Stimulated activated CD8-positive, alpha-beta memory T cell treated with anti-CD3 and anti-CD28 coated beads, Interleukin-4, amount 100 ng/mL, for 4 hours (primary cell): ENCODE measurements at places on chromosomes 7 and 10.
A peak's percentile ranks its signal among the peaks of the same experiment; 100 is the strongest.

GRCh38 chr7:90692947-90693346 lies 96.8 kb downstream of the CDK14 start:
- DNase-seq: no peak

GRCh38 chr7:120819861-120820260 lies 38.1 kb downstream of the TSPAN12 start:
- no peak for DNase-seq

DNA sequence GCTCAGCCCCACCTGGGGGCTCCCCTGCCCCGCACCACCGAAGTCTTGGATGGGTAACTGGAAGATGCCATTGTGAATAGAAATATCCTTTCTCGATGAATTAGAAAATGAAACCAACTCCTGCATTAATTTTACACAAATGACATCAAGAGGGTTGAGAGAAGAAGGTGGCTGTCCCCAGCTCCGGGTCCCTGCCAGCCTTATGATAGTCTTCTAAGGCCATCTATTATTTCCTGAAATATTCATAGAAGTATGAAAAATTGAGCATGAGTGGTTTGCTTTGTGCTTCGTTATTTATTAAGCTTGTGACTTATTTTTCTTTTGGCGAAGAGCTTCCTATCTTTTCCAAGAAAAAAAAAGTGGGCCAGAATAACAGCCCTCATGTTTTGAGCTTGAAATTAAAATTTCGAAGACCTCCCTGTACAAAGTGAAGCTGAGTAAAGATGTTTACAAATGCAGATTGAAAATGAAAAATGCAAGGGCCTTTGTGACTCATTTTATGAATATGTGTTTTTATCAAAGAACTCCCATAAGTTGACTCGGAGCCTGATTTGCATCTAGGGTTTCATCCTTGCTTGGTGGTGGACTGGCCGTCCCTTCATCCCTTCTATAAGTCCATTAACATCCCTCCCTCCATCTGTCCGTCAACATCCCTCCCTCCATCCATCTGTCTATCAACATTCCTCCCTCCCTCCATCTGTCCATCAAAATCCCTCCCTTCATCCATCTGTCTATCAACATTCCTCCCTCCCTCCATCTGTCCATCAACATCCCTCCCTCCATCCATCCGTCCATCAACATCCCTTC lies 20.5 kb upstream of the CFAP46 start:
- no peak for DNase-seq

- no peak for DNase-seq
These were observed 112.5 kb downstream of the WNT2 start for GRCh38 chr7:117210397-117210796.

- DNase-seq: no peak
These were observed 219.0 kb downstream of the CCDC3 start for GRCh38 chr10:12782537-12782936.

- no peak for DNase-seq
These were observed 58.0 kb downstream of the IPMK start for GRCh38 chr10:58209669-58210068.

DNA sequence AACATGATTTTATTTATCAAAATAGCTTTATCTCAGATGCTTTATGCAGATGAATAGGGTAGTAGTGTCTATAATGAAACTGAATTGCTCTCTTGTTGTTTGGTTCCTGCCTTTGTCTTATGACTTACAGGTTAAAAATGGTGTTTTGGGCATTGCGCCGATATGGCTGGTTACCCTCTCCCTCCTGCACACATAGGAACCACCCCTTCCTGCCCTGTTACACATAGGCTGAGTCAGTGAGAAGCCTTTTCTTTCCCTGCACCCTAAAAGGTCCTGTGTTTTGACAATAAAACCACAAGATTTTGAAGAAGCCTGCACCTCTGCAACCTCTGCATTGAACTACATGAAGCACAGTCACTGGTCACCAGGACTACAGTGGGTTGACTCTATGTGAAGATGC lies 655.8 kb upstream of the ANKRD30A start:
- DNase-seq: no peak

DNA sequence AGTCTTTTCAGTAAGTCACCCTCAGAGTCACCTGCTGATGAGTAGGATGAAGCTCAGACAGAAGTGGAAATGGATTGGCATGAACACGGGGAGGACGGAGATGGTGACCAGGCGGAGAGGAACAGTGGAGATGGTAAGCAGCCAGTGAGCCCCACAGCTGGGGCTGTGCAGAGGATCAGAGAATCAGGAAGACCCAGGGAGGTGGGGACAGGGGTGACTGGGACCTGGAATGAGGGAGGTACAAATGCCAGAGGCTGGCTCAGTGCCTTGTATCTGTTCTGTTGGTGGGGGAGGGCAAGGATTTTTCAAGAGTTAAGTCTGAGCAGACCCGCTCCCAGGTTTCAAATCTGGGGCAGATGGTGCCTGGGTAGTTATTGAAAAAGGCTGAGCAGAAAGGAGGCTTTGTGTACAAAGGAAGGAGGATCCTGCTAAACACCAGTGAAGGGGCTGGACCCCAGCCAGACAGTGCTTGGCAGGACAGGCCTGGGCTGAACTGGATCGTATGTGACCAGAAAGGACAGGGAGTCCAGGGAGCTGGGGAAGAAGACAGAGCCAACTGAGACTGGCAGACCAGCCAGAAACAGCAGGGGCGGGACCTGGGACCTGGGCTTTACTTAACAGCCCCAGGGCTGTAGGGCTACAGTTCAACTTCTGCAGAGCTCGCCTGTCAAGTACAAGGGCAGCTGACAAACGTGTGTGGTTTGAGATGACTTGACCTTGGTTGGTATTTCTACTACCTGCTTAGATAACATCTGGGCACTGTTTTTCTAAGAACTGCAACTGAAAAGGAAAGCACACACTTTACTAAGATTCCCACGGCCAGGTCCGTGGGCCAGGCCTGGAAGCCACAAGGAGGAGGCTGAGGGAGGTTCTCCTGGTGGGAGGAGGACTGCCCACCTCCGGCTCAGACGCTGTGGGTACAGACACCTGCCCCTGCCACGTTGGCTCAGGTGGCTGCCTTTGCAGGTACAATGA lies 13.2 kb upstream of the FRMPD2 start:
- DNase-seq: no peak

DNA sequence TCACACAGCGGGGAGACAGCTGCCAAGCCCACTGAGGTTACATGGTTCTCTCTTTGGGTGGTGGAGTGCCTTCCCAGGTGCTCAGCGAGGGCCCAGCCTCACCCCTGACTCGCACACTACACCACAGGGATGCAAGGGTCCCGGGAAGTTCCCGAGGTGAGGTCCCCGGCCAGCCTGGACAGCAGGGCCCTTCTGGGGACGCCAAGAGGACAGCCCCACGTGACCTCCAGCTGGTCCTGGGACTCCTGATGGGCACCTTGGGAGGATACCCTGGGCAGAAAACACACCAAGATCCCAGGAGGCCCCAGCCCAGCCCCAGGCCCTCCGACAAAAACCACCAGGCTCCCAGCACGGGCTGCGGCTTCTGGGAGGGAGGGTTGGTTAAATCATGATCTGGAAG lies 8.3 kb downstream of the MICALL2 start:
- DNase-seq: no peak

GRCh38 chr7:132499065-132499464 lies 77.2 kb downstream of the PLXNA4 start:
- DNase-seq: no peak

DNA sequence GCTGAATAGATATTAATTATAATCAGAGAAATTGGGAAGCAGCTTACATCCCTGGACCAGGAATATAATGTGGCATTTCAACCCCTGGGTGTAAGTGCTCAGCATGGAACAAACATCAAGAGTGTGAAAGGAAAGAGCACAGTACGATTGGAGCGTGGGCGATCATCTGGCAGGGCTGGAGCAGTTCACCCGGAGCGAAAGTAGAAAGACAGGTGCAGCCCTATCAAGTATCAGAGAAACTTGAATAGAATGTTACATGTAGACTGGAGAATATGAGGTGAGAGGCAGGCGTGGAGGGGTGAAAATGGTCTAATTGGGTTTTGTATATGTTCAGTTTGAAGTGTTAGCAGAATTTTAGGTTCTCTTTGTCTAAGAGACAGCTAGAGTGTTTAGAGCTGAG lies 303.0 kb downstream of the MDFIC start:
- no peak for DNase-seq

- no peak for DNase-seq
These were observed 34.1 kb downstream of the LRRC20 start for GRCh38 chr10:70348228-70348850.

DNA sequence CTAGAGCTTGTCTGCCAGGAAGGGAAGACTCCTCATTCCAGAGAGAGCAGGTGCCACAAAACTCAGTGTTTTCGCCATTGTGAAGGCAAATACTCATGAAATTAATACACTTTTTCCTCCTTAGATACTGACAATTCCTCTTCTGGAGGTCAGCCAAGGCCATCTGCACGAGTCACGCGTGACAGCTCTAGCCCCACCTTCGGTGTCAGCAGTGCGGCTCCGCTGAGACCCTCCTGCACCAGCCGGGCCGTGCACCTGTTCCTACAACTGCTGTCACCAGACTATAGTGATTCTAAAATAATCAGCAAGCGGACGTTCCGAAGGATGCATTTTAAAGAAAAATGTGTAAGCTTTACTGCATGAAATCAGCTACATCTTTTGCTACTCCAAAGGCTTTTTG lies 127.7 kb downstream of the DIP2C start:
- DNase-seq: no peak

DNA sequence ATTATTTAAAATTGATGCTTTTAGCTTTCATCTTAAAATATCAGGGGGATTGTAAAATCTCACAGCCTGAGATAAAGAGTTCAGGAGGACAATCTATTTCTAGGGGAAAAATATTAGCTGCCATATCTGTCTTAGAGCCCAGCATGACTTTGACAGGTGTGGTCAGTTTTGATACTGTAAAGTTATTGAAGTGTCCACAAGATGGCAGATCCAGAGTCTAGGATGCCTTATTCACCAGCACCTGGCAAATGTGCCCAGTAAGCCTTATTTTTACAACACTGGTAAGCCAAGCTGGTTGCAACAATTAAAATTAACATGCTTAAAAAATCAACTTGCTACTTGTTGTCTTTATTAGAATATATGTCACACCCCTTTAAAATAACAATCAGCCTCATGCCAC lies 579.3 kb downstream of the SH2D4B start:
- DNase-seq: no peak

- no peak for DNase-seq
These were observed 7.1 kb downstream of the ZSCAN25 start for GRCh38 chr7:99623702-99624447.

DNA sequence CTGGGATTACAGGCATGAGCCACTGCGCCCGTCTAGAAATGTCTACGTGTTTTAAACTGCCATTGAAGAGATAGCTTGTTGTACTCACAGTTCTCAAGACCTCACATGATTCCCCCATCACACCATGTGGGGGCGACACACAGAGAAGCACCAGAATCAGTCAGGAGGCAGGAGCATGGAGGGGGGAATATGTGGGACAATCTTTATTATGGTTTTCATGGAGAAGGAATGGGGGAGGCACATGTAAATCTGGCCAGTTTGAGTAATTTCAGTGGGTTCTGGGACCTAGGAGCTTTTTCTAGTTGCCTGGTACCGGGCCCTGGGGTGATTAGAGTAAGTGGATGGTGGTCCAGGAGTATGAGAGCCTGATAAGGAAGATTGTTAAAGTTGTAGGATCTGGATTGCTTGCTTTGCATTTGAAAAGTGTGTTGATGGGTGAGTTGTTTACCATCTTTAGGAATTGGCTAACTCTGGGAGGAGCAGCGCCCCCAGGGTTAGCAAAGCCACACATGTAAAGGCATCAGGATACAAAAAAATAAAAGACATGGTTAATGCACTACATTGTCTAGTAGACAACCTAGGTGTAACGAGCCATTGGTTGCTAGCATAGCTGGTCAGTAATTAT lies 85.4 kb upstream of the SLC13A1 start:
- DNase-seq: no peak

- peak; percentile 46 for DNase-seq
These were observed at the start of gene MIOS for GRCh38 chr7:7566651-7567611. Gene MIOS (plus strand): TSS chr7:7566884. CDS start chr7:7572476, 5,592 bp downstream.

DNA sequence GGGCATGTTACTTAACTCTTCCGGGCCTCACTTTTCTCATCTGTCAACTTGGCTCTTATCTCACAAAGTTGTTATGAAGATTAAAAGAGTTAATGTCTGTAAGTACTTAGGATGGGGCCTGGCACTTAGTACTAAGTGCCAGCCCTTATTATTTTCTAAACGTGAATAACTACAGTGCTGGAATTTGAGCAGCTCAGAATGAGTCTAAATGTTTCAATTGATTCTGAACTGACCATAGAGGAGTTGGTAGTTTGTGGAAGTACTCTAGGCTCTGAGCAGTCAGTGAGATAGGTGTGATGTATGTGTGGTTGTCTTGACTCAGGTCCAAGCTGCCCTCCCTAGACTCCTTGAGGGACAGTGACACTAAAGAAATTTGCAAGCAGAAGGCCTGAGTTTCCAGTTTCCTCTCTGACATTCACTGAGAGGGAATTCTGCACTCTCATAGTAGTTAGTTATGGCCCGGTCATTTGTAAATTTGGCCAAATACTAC lies 18.5 kb upstream of the JAZF1 start:
- DNase-seq: no peak

DNA sequence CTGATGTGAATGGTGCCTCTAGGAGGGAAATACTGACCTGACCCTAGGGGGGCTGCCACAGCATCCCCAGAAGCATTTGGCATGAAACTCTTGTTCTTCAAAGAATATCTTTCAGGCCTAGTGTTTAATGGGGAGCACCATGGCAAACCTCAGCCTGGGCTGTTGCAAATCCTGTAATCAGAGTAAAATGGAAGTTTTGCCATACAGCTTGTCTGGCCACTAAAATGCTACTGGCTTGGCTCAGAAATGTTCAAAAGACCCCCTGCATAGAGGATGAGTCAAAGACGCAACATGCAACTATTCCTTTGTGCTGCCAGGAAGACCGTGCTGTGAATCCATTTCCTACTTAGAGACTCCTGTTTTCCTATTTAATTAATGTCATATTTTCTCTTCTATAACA lies 26.7 kb downstream of the HECW1 start:
- no peak for DNase-seq

DNA sequence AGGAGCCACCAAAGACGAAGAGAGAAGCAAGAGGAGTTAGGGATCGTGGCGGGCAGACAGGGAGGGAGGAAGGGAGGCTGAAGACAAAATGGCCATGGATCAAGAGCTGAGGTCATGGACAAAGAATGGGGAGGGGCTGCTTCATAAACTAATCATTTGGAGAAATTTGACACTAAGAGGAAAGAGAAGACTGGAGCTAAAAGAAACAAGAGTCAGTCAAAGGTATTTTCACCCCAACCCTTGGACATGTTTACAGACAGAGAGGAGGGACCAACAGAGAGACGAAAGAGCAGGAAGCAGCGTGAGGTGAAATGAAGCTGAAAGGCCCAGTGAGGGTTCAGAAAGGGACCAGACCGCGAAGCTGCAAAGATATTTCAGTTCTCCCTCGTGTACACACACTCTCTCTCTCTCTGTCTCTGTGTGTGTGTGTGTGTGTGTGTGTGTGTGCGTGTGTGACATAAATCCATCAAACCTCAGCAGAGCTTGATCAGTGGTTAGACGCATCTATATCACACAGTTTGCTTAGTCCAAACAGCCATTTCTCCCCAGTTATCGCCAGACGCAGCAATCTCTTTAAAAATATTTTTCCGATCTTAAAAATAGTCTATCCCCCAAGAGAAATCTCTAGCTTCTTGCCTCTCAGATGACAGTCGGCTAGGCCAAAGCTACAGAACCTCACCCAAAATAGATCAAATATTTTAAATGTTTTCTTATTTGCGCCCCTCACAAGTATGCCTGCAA lies 12.5 kb upstream of the CALD1 start:
- DNase-seq: no peak
